ENCODE measurements at places on chromosomes 2 and 18. TPM values are rescaled to one million over a fixed set of nuclear protein-coding genes. Genes with fewer than 3 reads are reported as not detected.

The THUMPD2 gene
- 26.4 TPM for polyA plus RNA-seq

The CDH19 gene
- 0.14 TPM for polyA plus RNA-seq

The GALR1 gene
- 0.11 TPM for polyA plus RNA-seq

The FBXO41 gene
- polyA plus RNA-seq = 1.3 TPM

The CXCR1 gene
- polyA plus RNA-seq = not detected

The TPO gene
- polyA plus RNA-seq = 0.17 TPM

The SERPINB7 gene
- polyA plus RNA-seq = 0.92 TPM

The TMEM182 gene
- polyA plus RNA-seq = 9.9 TPM

The VAMP8 gene
- polyA plus RNA-seq = 91.7 TPM

- DNase-seq = no peak
These were observed 215.2 kb upstream of the LRRTM1 start for GRCh38 chr2:80519699-80520291.

GRCh38 chr18:36650266-36650665 is 178.5 kb downstream of the TPGS2 start:
- DNase-seq = no peak

DNA sequence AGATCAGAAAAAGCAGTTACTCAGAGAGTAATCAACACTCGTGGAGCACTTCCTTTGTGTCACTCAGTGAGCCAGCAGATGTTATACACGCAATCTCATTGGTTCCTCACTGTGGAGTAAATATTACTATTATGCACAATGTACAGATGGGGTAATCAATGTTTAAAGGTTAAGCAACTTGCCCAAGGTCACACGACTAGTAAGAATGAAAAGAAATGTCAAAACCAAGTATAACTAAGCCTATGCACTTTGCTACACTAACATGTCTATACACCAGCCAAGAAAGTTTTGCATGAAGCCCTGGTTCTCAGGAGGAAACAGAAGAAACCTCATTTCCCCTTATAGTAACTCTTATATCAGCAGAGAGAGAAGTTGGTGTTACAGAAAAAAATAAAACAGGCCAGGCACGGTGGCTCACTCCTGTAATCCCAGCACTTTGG is 5.4 kb downstream of the METTL21A start:
- DNase-seq = no peak

DNA sequence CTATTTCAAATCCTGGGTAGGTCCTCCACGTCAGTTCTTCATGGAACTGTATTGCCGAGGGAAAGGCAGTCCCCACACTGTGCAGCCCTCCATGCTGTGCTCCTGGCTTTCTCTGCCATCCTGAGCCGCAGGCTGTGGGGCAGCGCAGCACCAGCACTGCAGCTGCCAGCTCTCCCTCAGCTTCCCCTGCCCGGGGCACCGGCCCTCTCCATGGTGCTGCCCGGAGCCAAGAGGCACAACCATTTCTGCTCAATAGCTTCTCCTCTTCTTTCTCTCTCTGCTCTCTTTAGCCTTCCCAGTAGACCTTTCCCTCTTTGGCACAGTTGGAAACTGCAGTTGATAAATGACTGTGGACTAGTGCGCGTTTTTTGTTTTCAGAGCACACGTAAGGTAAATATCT is 12.1 kb downstream of the ANKRD23 start:
- DNase-seq = no peak

GRCh38 chr2:206981739-206982340 is 42.5 kb downstream of the CPO start:
- DNase-seq = peak; percentile 50

DNA sequence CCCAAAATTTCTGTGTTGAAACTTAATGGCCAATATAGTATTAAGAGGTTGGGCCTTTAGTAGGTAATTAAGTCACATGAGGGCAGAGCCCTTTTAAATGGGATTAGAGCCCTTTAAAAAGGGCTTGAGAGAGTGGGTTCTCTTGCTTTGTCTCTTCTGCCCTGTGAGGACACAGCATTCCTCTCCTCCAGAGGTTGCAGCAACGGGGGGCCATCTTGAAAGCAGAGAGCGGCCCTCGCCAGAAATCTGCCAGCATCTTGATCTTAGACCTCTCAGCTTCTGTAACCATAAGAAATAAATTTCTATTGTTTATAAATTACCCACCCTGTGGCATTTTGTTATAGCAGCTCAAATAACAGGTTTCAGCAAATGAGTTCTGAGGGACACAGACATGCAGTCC is 305.0 kb upstream of the LRP1B start:
- DNase-seq = no peak

DNA sequence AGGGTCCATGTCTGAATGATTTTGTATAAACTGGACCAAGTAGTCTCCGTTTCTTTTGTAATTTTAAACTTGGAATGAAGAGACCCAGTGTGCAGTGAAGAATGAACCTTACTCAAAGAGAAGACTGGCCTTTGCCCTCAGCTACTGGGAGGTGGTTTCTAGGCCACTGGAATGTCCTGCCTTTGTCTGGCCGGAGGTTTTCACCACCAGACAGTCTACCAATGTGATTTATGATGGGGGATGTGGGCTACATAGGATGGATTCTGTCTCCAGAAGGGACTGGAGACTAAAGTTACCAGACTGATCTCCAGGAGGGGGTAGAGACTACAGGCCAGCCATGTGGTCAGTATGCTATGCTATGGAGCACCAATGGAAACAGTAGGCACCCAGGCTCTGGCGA is 42.8 kb upstream of the RAB31 start:
- no peak for DNase-seq

- no peak for DNase-seq
These were observed 711 bp downstream of the DOK6 start for GRCh38 chr18:69401226-69401971.

- no peak for DNase-seq
These were observed 154.3 kb downstream of the RNF152 start for GRCh38 chr18:61738488-61738887.

- DNase-seq = no peak
These were observed 19.5 kb downstream of the GPR45 start for GRCh38 chr2:105261061-105261460.

DNA sequence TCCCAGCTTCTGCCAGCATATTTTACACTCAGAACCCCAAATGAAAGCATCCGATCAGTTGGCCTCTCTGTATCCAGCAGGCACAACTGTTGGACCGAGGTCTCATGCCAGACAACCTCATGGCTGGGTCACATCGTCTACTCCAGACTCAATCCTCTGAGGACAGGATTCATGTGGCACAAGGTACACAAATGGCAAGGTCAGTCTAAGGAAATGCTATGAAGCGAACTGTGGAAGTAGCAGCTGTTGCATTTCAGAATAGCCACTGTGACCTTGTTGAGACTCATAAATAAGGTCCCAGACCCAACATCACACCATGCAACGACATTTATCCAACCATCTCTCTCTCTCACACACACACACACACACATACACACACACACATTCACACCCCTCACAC is 7.1 kb upstream of the FZD7 start:
- DNase-seq = no peak

- no peak for DNase-seq
These were observed 354.4 kb downstream of the MYCN start for GRCh38 chr2:16294791-16295190.

GRCh38 chr2:126029316-126029715 is 626.6 kb upstream of the GYPC start:
- no peak for DNase-seq

- no peak for DNase-seq
These were observed 12.4 kb downstream of the PTPRN start for GRCh38 chr2:219296631-219297391.

GRCh38 chr2:64996871-64997307 is 7.7 kb downstream of the SLC1A4 start:
- DNase-seq = no peak

DNA sequence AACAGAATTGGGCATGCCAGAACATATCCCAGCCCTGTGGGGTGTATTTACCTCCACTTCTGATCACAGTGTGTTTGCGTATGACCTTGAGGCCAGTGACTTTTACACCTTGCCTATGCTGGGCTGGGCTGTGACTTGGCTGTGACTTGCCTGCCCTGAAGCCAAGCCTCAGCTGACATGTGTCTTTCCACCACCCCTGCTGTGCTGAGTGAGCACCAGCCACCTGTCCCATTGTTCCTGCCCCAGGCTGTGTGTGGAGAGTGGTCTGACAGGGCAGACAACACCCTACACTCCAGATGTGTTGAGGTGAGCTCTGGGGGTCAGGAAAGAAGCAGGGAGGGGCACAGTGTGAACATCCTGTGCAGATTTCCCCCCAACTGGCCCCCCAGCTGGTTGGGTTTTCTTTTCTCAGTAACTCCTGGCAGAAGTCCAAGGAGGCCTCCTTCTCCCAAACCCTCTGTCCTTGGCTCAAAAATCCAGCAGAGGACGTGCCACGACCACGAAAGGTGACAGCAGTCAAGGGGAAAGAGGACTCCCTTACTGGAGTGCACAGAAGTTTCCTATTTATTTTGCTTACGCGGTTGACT is 5.1 kb upstream of the STEAP3 start:
- DNase-seq = peak; percentile 30

- no peak for DNase-seq
These were observed 41.3 kb downstream of the RAB10 start for GRCh38 chr2:26075173-26075572.

DNA sequence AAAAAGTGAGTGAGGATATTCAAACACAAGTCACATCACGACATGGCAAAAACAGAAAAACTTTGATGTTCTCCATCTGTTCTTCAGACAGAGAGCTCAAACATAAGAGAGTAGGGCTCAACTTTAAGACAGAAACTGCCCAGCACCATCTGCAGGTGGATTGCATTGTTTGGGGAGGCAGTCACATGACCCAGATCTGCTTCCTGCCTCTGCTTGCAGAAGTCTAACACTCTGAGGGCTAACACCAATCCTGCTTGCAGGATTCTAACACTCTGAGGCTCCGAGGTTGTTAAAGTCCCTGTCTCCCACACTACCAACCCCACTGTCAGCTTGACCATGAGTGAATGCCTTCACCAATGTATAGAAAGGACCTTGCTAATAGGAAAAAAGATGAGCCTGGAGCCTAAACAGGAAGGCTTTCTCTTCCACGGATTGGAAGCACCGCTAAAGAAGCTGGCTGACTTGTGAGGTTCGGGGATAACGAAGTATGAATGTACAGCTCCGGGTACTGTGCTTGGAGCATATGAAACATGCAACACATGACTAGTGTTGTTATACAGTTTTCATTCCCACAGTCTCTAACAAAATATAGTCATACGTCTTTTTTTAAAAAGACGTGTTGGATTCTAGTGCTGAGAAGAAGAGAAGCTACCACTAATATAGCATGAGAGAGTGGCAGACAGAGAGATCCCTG is 176.6 kb upstream of the CREB1 start:
- DNase-seq = no peak

DNA sequence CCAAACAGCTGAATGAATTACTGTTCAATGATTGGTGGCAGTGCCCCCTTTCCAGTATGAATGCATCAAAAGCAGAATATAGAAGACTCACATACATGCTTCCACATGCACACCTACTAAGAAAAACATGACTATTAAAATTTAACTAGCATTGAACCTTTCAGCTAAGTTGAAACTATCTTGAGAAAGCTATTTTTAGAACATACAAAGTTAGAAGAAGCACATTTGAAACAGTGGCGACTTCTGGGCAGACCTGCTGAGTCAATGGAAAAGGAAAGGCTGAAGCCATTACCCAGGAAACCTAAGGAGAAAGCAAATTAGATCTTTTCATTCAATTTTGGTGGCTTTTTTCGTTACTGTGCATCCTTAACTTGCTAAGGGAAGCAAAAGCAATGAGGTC is 55.9 kb downstream of the PLA2R1 start:
- no peak for DNase-seq

GRCh38 chr18:22879293-22879692 is 53.8 kb upstream of the RBBP8 start:
- DNase-seq = no peak

DNA sequence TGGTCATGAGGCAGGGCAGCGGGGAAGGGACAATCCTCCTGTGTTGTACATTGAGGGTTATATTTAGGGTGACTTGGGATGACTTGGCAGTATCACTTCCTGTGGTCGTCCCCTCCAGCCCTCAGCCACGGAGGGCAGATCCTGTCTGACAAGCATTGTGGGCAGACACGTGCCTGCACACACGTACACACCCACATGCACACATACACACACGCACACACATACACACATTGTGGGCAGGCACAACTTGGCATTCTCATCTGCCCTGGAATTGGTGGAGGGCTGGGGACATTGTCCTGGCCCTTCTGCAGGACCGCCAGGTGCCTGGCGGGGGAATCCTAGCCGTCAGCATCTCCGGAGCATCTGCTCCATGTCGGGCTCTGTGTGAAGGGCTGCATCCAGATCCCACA is 47.6 kb downstream of the ODC1 start:
- DNase-seq = no peak

- no peak for DNase-seq
These were observed 4.9 kb upstream of the PNO1 start for GRCh38 chr2:68152681-68153347.

DNA sequence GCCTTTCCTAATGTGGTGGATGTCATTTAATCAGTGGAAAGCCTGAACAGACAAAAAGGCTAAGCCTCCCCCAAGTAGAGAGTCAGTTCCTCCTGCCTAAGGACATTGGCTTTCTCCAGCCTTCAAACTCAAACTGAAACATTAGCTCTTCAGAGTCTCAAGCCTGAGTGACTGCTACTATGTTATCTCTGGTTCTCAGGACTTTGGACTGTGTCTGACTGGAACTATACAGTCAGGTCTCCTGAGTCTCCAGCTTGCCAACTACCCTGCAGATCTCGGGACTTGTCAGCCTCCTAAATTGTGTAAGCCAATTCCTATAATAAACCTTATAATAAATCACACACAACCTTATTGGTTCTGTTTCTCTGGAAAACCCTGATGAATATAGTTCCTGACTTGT is 12.6 kb downstream of the HYCC2 start:
- DNase-seq = no peak

DNA sequence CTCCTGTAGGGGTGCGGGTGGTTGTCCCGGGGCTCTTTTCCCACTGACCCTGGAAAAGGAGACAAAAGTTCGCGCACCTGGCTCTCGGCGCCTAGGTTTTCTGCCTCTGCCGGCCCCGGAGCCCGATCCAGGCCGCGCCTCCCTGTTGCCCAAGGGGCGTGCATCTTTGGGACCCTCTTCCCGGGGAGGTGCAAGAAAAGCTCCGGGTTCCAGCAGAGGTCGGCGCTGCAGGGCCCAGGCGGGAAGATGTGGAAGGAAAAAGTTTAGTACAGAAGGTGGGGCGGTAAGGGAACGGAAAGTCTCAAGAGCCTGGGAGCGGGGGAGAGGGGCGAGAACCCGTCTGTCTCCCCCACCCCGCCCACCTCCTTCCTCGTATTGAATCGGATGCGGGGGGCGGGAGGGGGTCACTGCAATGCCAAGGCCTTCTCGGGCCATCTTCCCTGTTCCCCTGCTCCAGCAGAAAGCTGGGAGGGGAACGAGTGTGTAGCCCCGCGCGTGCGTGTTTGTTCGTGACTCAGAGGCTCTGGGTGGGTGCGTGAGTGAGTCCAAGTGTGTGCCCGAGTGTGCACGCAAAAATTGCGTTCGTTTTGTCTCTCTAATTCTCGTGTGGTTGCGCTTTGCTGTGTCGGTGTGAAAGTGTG is 6.3 kb upstream of the EN1 start:
- no peak for DNase-seq

GRCh38 chr2:34734662-34735061 is 1135.6 kb upstream of the FAM98A start:
- no peak for DNase-seq
